ENCODE measurements at places on chromosomes 4 and X.

- DNase-seq: no peak
Observed at GRCh38 chr4:122900314-122900713, 22.1 kb downstream of the NUDT6 start.

DNA sequence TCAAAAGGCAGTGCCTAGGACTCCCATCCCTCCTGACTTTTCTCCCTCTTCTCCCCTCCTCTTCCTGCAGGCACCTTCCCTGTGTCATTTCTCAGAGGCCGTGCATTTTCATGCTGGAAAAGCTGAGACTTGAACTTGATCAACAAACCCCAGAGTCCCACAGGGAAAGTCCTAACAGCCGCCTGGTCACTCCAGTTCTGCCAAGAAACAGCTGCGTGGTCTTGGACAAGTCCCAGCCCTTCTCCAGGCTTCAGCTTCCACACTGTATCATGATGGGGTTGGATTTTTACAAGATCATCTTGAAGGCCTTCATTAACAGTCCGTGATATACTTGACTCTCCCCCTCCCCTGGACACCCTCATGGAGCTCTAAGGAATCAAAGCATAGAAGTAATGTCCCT is 366.0 kb downstream of the BCOR start:
- DNase-seq: no peak

DNA sequence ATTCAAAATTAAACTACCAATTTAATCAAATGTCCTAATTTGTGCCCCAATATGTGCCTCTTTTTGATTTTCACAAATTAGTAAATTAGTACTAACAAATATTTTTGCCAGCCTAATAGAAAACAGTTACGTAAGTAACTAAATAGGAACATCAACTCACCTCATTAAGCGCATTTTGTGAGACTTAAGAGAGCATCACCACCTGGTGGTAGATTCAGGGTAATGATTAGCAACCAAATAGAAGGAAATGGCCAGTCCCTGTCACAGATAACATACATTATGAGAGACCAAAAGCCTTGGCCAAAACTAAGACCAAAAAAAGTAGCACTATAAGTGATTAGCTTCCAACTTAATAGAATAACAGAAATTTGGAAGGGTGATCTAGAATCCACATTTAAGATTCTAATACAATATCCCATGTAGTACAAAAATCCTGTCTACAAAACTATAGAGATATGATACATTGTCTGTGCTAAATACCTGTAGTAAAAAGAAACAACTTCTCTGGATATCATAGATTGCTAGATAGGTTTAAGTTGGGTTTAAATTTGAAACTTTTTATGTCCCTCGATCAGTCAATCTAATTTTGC is 46.7 kb downstream of the C4orf46 start:
- DNase-seq: peak; percentile 33

DNA sequence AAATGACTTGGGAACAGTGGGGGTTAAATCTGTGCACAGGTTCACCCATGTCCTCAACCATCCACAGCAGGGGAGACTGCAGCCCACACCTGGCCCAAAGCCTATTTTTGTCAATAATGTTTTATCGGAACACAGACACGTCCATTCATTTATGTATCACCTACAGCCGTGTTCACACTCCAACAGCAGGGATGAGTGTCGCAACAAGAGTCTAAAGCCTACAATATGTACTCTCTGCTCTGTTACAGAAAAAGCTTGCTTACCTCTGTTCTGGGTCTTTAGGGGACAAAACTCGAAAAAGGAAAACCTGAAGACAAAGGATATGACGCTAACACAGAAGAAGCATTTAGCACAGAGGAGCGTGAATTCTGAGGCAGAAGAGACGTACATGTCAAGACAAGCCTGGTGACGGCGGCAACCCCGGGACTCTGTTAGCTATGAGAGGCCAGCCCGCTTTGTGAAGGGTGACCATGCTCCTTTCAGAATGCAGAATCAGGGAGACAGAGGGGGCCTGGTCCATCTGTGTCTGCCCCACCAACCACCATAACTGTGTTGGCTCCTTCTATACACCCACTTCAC is 45.5 kb downstream of the AFAP1 start:
- no peak for DNase-seq

- no peak for DNase-seq
Observed at GRCh38 chr4:188714501-188714900, 575.3 kb downstream of the TRIML1 start.

DNA sequence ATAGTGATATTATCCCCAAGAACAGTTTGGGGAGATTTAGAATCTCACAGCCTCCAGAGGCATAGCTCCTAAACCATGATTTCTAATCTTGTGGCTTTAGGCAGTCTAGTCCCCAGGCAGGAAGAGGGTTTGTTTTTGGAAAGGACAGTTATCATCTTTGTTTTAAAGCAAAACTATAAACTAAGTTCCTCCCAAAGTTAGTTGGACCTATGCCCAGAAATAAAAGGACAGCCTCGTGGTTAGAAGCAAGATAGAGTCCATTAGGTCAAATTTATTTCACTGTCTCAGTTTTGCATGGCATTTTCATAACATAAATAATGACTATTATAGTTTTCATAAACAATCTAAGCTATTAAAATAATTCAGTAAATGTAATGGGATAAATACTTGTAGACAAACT is 120.5 kb downstream of the MAGEC2 start:
- no peak for DNase-seq

GRCh38 chrX:46140272-46140671 is 404.9 kb downstream of the ZNF674 start:
- DNase-seq: no peak

GRCh38 chrX:18288716-18289115 is 65.8 kb downstream of the SCML2 start:
- DNase-seq: no peak

DNA sequence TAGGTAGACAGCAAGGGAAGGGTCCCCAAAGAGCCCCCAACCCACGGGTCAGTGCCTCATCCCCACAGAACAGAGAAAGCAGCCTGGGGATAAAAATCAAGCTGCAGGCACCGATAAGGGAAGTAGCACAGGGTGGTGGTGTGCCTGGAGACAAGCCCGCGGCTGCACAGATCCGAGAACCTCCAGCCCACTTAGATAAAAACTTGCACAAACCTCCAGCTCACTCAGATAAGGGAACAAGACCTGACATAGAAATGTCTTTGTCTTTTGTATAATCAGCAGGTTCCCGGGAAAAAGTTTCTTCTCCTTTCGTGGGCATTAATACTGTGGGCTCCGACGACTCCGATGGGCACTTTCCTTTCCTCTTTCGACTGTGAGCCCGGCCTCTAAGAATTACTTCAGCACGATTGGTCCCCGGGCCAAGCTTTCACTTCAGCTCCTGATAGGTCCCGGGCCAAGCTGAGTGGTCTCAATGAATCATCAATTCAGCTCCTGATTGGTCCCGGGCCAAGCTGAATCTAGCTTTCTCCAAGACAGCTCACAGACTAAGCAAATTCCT is 32.4 kb downstream of the PRDX4 start:
- no peak for DNase-seq

- no peak for DNase-seq
Observed at GRCh38 chrX:10929747-10930146, 181.4 kb upstream of the HCCS start.

GRCh38 chrX:51182545-51182944 is 150.1 kb upstream of the NUDT10 start:
- no peak for DNase-seq

- no peak for DNase-seq
Observed at GRCh38 chr4:107863850-107864371, 39.2 kb downstream of the SGMS2 start.

GRCh38 chr4:93221771-93222170 is 606.8 kb upstream of the ATOH1 start:
- no peak for DNase-seq

DNA sequence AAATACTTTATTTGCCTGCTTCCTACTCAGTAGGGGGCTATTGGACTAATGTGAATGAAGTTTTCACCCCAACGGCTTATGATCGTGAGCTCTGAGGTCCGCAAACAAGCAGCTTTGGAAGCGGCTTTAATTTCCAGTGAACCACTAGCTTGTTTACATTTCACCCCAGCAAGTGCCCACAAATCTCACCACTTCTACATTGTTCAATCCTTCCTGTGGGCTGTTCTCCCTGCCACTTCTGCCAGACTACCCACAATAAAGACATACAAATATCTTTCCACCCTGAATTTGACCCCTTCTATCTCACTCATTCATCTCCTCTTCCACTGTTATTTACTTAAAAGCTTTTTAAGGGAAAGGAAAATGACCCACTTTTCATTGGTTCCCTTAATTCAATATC is 98.0 kb downstream of the CDS1 start:
- no peak for DNase-seq

GRCh38 chr4:54215379-54216077 is 13.6 kb upstream of the PDGFRA start:
- DNase-seq: no peak

DNA sequence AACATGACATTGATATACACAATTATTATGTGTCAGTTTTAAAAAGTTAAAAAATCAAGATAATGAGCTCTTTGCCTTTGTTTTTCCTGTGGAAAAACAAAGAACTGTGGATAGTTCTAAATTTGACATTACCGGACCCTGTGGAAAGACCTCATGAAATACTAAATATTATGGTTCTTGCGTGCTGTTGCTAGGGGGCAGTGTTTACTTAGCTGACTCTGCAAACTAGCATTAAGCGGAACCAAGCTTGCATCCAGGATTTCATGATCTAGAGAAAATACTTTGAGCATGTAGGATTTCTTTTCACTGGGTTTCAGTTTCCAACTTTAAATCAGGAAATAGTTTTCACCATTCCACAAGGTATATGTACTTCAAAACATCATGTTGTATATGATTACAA is 33.6 kb downstream of the CLCN4 start:
- DNase-seq: peak; percentile 64

DNA sequence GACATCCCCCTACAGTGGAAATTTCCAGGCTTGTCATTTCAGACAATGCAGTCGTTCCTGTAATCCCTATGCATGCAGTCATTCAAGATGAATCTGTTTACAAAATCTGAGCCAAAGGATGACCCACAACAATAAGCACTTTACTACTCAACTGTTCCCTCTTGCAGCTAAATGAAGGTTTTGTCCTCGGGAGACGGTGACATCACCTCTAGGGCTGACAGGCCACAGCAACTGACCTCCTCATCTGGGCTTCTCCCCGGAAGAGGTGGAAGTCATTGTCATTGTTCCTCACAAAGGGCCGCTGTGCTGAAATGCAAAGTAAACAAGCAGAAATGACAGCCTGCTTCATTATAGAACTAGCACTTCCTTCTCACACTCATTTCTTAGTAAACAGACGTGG is 29.2 kb downstream of the CLRN2 start:
- no peak for DNase-seq

DNA sequence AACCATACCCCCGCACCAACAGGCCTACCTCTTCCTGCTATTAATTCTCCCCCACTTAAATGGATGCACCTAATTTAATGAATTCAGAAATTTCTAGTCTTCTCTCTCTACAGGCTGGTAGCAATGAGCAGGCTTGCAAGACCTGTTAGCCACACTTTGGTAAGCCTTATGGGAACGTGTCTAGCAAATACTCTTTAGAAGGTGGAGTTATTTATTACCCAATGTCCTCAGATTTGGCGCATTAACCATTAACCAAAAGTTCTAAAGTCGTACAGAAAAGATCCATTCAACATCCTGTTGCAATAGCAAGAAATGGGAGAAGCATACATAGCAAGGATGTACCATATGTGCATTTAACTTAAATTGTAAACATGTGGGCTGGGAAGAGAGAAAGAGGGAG is 47.5 kb downstream of the SLITRK2 start:
- DNase-seq: no peak

GRCh38 chrX:10702031-10702430 is 81.6 kb upstream of the MID1 start:
- no peak for DNase-seq

- DNase-seq: no peak
Observed at GRCh38 chr4:3772632-3773031, 6.4 kb downstream of the ADRA2C start.

- DNase-seq: no peak
Observed at GRCh38 chr4:185872747-185873380, 60.9 kb upstream of the SORBS2 start.

DNA sequence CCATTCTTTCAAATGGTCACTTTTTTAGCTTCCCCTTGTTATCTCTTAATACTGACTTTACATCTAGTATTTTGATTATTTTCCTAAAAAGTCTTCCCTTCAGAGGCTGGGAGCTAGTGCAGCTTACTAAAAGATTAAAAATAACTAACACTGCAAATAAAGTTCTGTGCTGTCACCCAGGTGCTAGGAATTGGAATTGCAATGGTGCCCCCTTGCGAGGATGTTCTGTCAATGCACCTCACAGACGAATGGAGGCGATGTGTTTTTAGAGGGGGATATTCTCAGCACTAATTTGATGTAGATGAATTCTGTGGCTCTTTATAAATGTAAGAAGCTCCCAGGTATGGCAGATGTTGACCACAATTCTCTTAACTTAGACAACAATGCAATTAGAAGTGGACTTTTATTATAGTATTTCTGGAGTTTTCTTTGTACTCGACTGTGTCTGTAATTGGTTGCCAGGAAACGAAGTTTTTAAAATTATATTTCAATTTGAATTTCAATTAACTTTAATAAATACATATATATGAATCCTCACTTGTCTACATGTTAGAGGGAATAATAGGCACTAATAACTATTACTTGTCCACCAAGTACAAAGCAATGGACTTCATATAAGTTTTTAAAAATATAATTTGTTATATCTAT is 22.0 kb upstream of the SMIM31 start:
- DNase-seq: peak; percentile 27

- peak; percentile 42 for DNase-seq
Observed at GRCh38 chr4:120765260-120765680, 157.3 kb downstream of the PRDM5 start.

GRCh38 chrX:13162772-13163410 is 118.5 kb upstream of the FAM9C start:
- DNase-seq: no peak

DNA sequence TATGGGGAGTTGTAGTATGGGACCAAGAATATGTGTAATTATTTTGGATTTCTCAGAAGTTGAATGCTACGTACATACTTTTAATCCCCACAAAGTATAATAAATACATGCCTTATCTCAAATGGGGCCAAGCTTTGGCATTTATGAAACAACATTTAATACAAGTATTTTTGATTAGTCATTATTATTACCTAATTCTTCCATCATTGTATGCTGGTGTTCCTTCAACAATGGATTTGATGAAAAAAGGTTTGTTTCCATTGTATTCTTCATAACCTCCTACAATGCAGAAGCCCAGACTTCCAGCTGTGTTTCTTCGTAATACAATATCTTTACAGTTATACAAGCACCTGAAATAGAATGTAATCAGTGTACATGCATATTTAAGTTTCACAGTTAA is 83.8 kb downstream of the FIP1L1 start:
- no peak for DNase-seq

GRCh38 chr4:86775061-86775460 is 74.1 kb downstream of the SLC10A6 start:
- no peak for DNase-seq

GRCh38 chrX:119228512-119229252 is 7.4 kb upstream of the PGRMC1 start:
- no peak for DNase-seq

DNA sequence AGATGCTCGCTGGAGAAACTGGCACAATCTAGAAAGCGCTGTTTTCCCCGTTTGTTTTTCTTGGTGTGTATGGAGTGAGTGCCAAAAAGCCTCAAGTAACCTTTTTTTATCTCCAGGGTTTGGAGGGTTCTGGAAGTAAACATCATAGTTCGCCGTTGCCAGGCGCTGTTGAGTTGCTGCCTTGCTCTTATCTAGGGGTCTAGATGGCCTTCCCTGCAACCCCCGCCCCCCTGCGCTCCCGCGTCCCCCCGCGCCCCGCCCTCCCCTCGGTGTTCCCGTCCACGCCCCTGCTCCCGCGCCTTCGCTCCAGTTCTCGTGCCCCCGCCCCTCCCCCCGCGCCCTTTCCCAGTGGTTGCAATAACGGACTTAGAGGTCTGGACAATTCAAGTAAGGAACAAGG is 555 bp upstream of the GCNA start:
- no peak for DNase-seq

Measured in RPMI8226 (cell line).